ENCODE measurements at places on chromosomes 2 and 18.

DNA sequence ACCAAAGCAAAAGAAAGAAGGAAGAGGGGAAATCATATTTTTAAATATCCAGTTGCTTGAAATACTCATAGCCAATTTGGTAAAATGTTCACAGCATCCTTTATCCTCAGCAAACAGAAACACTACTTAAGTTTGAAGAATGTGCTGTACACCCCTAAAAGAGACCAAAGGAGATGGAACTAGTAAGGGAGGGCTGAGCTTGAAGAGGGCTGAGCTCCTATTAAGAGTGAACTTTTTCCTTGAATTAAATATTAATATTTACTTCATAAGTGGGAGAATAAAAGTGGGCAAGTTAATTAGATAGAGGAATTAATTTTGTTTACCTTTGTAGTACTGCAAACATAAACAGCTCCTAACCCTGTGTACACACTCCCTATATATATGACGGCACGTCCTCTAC is 7.0 kb downstream of the EVX2 start:
- no peak for DNase-seq

DNA sequence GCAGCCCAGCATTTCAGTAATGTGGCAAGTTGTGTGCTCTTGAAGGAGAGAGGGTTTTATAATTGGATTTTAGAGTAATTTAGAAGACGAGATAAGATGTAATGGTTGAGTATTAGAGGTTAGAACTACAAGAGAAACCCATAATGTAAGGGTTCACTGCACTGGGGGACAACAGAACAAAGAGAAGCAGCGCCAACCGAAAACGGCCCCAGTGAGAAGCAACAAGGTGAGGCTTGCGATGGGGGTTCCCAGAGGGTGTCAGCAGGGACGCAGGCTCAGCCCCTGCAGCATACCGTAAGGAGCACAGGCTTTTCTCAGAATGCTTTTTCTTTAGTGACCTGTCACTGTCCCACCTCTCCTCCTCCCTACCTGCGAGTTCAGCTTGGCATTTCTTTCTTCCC is 183.9 kb upstream of the ETAA1 start:
- DNase-seq: no peak

DNA sequence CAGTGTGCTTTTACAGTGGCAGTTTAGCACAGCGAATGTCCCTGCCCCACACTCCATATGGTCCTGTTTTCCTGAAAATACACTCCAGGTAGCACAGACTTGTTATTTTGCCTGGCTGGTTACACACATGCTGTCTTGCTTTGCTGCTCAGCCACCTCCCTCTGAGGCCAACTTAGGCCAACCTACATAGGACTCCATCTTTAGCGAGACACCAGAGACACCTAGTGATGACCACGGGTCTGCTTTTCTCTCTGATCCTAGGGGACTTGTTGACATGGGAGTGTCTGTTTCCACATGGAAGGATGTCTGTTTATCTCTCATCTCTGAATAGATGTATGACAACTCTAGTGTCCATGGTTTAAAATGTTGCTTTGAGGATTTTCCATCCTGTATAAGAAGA is 43.3 kb downstream of the PLEKHB2 start:
- no peak for DNase-seq

GRCh38 chr2:7691961-7692656 is 774.9 kb downstream of the RNF144A start:
- no peak for DNase-seq

GRCh38 chr2:162828545-162828944 is 10.0 kb downstream of the KCNH7 start:
- peak; percentile 59 for DNase-seq

- no peak for DNase-seq
Measured at GRCh38 chr2:96095116-96095636, 21.2 kb downstream of the ADRA2B start.

Measured in hepatocyte (in vitro differentiated cells).